ENCODE measurements at places on chromosomes 13 and 19.

GRCh38 chr19:50721441-50722137 lies 1.6 kb upstream of the CLEC11A start:
- DNase-seq: no peak

DNA sequence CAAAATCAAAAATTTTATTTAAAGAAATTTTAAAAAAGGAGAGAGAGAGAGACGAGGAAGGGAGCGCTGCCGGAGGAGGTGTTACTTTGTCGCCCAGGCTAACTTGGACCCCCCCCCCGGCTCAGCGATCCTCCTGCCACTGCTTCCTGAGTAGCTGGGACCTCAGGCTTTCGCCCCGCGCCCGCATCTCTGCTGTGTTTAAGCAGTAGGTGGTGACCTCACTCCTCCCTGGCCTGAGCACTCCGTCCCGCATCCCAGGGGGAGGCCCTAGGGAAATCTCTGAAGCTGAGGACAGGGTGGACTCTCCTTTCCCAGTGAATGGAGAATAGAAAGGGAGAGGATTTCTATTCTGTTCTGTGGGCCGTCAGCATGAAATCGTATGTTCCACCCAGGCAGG lies 485 bp upstream of the ZNF845 start:
- DNase-seq: no peak

GRCh38 chr19:5096536-5096935 lies 127.6 kb downstream of the KDM4B start:
- no peak for DNase-seq

DNA sequence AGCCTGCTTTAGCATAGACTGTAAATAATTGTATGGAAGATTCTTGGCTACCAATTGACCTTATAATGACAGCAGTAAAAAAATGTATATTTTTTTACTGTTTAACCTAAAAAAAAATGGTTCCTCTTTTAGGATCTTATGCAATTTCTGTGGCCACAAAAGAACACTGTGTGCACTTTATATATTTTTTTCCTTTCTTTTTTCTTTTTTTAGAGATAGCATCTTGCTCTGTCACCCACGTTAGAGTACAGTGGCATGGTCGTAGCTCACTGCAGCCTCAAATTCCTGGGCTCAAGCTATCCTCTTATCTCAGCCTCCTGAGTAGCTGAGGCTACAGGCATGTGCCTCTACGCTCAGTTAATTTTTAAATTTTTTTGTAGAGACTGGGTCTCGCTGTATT lies 6.1 kb downstream of the FLT3 start:
- DNase-seq: no peak

DNA sequence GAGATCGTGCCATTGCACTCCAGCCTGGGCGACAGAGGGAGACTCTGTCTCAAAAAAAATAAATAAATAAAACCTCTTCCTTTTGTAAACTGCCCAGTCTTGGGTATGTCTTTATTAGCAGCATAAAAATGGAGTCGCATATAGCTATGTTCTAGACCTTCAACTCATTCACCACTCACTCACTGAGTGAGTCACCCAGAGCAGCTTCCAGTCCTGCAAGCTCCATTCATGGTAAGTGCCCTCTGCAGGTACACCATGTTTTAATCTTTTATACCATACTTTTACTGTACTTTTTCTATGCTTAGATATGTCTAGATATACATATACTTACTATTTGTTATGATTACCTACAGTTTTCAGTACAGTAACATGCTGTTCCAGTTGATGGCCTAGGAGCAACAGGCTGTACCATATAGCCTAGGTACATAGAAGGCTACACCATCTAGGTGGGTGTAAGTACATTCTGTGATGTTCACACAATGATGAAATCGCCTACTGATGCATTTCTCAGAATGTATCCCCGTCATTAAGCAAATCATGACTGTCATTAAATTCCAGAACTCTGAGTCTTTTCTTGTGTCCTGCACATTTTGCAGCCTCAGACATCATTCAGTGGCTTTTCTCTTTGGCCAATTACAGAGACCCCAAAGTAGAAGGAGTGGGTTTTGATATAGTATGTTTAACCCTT lies 13.7 kb upstream of the FARP1 start:
- DNase-seq: no peak

DNA sequence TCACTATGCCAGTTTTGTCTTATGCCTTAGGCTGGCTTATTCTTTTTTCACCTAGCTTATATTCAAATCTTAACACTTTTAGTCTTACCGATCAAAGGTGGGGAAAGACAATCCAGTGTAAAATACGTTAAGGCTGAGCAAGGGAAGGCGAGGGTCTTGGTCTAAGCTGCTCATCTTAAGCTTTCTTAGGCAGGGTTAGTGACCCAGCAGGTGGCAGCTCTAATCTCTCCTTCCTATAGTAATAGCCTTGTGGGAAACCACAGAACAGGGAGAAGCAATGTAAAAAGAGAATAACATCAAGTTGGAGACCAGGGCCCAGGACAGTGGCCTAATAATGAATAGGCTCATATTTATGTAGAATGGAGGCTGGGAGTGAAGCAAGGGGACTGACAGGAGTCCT lies 45.9 kb downstream of the COG3 start:
- no peak for DNase-seq

- DNase-seq: no peak
Measured at GRCh38 chr19:18373892-18374629, 11.9 kb upstream of the GDF15 start.

GRCh38 chr19:43465468-43466120 lies at the start of gene LYPD3:
Gene LYPD3, minus strand, starts transcription at chr19:43465608. Its CDS starts 37 bp downstream, at chr19:43465571.
- no peak for DNase-seq

DNA sequence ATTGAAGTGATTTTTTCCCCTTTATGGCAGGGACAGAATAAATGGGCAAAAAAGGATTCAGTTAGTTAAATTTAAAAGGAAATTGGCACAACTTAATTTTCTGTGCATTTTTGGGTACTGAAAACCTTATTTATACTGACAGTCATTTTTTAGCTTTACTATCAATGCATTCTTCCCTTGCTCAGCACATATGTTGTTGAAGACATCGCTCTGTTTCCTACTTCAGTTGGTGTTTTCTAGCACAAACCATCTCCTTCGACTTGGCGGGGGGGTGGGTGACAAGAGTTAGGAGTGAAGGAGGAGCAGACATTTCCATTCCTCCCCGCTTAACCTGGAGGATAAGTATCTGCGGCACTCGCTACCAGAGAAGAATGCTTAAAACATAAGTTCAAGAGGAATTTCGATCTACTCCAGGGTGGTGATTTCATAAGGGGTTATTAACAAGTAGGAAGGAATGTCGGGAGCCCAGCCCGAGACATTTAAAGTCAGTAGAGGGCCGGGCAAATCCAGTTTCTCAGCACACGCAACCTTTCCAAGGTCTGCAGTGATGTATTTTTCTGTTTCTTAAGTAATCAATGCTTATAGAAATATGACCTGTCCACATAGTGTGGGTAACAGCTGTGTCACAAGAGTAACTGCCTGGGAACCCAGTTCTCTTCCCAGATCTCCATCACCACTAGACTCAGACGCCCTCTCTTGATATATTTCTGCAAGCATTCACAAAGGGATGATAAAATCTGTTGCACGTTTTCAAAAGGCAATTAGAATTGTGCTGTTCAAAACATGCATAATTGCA lies 525.8 kb downstream of the MYO16 start:
- DNase-seq: no peak

DNA sequence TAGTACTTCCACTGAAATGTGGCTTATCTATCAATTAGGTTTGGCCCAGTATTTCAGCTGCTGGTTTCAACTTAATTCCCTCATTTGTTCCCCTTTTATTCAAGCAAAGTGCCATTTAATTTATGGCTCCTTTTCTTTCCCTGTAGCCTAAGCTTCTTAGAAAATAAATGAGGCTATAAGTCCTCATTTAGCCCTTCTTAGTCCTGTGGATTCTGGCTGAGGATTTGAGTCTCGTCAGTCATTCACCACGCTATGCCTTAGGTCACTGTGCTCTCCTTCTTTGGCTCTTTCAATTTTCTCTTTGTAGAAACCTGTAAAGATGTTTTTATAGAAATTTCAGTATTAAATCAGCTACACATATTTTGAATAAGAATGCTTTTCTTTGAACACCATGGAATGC lies 579.1 kb downstream of the GPC6 start:
- DNase-seq: no peak

DNA sequence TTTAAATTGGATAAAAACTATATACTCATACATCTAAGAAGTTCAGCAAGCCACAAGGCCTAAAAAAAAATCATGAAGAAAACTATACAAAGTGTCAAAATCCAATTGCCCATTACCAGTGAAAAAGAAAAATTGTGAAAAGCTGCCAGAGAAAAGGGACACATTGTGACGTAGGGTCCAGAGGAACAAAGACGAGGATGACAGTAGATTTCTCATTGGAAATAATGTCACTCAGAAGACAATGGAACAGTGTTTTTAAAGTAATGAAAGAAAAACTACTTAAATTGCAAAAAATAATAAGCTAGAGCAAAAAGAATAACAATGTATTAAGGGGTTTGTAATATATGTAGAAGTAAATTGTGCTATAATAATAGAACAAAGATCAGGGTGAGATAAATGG lies 195.2 kb downstream of the EFNB2 start:
- no peak for DNase-seq

GRCh38 chr13:53622456-53622855 lies 593.8 kb downstream of the OLFM4 start:
- DNase-seq: no peak

DNA sequence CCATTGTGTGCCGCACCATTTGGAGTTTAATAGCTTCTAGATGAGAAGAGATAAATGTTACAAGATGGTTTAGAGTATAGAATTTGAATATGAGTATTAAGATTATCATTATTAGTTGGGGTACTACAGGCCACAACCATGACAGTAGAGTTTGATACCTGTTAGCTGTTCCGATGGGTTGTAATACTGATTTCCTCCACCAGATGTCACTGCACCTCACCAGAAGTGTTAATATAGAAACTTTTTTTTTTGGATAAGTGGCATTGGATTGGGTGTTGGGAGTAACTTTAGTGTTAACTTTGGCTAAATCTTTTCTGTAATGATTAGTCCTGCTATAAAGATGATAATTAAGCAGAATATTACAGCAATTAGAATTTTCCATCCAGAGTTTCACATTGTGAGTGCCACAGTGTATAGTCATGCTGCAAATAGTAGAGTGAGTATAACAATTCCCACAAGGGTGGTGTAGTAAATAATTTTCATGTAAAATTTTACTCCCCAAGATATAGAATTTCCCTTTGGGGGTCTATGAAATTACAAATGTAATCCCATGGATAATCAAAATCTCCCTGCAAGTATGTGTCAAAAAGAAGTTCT lies 56.3 kb downstream of the PSG3 start:
- DNase-seq: no peak

DNA sequence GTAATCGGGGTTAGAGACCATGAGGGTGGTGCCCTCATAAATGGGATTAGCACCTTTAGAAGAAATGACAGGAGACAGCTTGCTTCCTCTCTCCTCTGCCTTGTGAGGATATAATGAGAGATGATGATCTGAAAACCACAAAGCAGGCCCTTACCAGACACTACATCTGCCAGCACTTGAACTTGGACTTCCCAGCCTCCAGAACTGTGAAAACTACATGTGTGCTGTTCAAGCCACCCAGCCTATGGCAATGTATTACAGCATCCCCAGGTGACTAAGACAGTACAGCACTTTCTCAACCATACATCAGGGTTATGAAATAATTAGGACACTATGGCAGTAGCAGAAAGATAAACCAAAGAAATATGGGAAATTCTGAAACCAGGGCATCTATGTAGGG lies 7.4 kb downstream of the ZNF564 start:
- no peak for DNase-seq

DNA sequence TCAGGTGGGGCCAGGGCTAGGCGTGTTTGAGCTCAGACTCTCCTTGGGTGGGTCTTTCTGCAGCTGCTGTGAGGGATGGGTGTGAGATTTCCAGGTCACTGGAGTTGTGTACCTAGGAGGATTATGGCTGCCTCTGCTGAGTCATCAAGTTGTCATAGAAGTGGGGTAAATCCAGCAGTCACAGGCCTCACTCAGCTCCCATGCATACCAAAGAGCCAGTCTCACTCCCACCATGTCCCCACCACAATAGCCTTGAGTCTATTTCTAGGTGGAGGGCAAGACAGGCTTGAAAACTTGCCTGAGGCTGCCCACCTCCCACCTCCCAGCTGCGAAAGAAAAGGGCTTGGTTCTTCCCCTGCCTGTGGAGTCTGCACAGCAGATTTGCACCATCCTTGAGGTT lies 194.0 kb upstream of the PCDH17 start:
- DNase-seq: no peak

DNA sequence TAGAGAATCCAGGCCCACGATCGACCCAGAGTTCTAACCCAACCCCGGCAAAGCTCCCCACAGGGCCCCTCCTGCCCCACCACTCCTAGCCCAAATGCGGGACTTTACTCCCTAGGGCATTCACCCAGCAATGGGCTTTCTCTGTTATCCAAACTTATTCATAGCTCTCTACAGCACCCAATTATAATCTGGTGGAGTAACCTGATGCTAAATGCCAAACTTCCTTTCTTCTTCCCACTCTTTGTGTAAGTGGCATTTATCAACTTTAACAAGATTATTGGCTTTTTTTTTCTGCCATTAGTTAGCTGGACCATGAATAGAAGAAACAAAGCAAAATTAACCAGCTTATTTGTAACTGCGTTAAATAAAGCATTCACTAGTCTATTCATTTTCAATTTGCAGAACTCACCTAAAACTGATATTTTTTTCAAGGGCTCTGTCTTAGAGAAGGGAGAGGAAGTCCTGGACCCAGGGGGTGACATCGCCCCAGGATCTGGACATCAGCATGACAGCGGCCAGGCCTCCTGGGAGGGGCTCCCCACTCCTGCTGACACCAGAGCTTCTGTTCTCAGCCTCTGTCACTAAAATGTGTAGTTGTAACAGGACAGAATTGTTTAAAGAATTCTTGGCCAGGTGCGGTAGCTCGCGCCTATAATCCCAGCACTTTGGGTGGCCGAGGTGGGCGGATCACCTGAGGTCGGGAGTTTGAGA lies 1.5 kb downstream of the FAM124A start:
- DNase-seq: no peak

DNA sequence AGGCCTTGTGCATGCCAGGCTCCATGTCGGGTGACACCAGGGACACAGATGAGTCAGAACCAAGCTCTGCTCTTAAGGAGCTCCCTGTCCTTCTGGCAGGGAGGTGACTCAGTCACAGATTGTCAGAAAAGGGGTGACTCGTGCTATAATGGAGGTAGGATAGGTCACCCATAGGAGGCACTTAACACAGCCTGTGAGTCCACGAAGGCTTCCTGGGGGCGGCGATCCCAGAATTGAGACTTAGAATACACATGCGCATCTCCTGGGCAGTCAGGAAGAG lies 19.6 kb downstream of the FUZ start:
- DNase-seq: no peak

GRCh38 chr19:2051773-2052704 lies 995 bp upstream of the MKNK2 start:
- no peak for DNase-seq

- no peak for DNase-seq
Measured at GRCh38 chr13:46577696-46578589, 25.0 kb downstream of the LRCH1 start.

DNA sequence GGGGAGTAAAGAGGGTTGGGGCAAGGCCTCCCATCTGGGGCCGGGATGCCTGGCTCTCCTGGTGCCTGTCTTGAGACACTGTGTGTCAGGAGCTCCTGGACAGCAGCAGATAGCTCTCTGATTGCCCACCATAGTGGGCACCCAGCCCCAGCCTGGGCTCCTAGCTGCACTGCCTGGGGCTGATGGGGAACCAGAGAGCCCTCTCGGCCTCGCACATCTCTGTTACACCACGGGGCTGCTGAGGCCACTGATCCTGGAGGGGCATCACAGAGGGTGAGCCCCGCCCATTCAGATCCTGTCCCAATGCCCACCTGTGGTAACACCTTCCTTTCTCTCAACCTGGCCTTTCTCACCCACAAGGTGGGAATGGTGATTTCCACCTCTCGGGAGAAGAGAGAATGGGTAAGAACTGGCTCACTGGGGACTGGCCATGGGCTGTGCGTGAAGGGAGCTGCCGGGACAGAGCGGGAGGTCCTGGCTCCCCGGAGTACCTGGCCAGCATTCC lies 135.9 kb downstream of the URI1 start:
- no peak for DNase-seq

Measured in NCI-H2081 treated with DMSO at 0.1 percent for 48 hours (cell line).